IMR-90 (cell line): ENCODE measurements at places on chromosomes 11 and 22. TPM values are rescaled to one million over a fixed set of nuclear protein-coding genes. Genes with fewer than 3 reads are reported as not detected.
A peak's percentile ranks its signal among the peaks of the same experiment; 100 is the strongest.

Gene SHISA8
- not detected in 2 replicates for total RNA-seq

DNA sequence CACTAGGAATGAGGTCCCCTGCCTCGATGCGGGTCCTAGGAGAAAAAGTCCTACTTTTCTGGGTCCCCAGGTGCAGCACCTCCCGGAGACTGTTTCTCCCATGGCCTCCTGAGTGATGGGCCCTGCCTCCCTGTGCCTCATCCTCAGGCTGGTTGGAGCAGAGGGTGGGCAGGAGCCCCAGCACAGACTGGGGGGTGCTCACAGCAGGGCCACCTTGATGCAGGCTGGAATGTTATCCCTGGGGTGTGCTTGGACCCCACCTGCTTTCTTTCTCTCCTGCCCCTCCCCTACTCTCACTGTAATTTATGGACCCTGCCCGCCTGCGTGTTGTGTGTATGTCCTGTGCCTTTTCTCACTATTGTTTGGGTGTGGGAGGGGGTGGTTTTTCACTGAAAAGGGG is 8.1 kb downstream of the SHISA8 start:
- no peak for DNase-seq

GRCh38 chr11:69493931-69494821 is 12.7 kb downstream of the LINC01488 start:
- DNase-seq: no peak

GRCh38 chr22:32823024-32823730 is 21.7 kb downstream of the TIMP3 start:
- peak; percentile 44 for DNase-seq

GRCh38 chr11:106920899-106921509 is 97.3 kb downstream of the GUCY1A2 start:
- DNase-seq: no peak

DNA sequence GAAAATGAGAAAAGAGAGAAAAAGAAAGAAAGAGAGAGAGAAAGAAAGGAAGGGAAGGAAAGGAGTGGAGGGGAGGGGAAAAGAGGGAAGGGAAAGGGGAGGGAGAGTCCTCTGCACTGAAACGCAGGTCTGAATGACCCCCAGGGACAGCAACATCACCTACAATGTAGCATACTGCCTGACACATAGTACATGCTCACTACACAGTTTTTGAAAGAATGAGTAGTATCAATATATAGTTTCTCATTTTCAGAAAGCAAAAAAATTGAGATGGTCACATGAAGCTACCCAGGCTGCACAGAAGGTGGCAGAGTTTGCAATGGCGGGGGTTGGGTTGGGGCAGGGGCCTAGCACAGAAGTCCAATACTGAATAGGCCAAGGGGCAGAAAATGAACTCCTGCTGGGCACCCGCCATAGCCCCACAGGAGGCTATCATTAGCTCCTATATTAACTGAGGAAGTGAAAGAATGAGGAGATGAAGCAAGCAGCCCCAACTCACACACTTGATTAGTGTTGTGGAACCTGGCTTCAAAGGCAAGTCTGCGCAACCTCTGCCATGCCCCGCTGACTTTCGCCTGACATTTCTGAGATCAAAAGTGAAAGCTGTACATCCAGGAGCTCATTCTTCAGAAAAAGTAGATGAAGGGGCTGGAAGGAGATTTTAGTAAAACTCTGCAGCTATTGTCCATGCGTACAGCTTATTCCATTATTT is 241.2 kb upstream of the SYN3 start:
- no peak for DNase-seq

Gene PHETA2
- 6.1 and 6.5 TPM in 2 replicates for total RNA-seq

- DNase-seq: no peak
Measured at GRCh38 chr11:46917109-46917761, 1.1 kb downstream of the LRP4 start.

- DNase-seq: no peak
Measured at GRCh38 chr22:49976439-49977175, 16.0 kb downstream of the PIM3 start.

DNA sequence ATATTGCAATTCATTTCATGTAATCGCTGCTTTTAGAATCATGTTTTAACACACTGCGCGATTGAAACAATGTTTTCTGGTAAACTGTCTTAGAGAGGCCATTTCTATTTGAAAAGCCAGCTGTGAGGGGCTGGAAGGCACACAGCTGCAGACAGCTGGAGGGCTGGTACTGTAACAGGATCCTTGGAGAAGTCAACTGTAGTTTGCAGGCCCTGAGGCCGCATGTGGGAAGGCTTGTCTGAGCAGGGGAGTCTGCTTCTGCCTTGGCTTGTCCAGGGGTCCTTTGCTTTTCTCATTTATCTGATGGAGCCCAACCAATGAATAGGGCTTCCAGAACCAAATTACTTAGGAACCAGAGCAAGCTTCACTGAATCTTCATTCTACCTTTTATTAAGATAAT is 313.5 kb downstream of the BLID start:
- DNase-seq: peak; percentile 19

DNA sequence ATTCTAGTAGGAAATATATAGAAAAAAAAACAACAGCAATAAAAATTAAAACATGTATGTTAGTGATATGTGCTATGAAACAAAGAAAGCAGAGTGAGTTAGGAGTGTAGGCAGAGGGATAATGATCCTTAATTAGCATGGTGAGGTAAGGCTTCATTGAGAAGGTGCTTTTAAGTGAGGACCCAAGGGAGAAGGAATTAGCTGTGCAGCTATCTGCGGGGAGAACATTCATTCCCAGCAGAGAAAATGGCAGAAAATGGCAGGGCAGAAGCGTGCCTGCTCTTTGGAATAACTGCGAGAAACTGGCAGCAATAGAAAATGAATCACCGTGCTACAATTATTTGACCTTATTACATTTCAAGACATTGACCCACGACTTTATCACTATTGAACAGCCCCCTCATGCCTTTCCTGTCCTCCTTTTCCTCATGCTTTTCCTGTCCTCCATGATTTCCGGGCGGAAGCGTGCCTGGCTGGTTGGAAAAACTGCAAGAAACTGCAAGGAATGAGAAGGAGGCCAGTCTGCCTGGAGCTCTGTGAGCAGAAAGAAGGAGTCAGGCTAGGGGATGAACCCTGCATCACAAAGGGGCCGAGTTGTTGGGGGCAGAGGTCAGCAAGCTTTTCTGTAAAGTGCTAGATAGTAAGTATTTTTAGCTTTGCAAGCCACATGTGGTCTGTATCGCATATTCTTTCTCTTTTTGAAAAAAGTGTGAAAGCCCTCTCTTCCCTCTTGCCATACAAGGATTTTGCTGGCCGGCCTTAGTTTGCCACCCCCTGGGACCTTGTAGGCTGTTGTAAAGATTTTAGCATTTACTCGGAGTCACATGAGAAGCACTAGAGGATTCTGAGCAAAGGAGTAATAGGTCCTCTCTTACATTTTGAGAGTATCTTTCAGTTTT is 37.1 kb upstream of the SWAP70 start:
- DNase-seq: no peak

- DNase-seq: no peak
Measured at GRCh38 chr11:15826826-15827225, 529.5 kb downstream of the SOX6 start.

- DNase-seq: peak; percentile 53
Measured at GRCh38 chr22:42661985-42662831, 13.0 kb upstream of the CYB5R3 start.

DNA sequence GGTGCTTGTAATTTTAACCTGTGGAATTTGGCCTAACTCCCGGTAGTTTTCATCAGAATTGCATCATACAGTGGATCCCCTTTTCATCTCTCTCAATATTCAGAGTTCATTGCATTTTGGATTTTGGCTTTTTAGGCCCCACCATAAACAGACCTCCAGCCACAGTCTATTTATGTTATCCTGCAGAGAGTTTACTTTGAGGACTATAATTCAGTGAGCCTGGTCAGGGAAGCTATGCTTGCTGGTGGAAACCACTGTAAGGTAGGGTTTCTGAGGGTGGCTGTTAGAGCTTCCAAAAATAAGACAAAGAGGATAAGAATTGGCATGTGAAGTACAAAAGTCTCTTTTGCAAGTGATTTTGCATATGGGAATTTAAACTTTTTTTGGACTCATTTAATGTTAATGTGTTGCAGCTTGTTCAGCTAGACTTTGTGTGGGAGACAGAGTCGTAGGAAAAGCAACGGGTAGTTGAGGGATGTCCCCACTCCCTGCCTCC is 34.8 kb upstream of the DDI1 start:
- DNase-seq: peak; percentile 86

- DNase-seq: no peak
Measured at GRCh38 chr11:6229911-6230310, 4.5 kb downstream of the FHIP1B start.

DNA sequence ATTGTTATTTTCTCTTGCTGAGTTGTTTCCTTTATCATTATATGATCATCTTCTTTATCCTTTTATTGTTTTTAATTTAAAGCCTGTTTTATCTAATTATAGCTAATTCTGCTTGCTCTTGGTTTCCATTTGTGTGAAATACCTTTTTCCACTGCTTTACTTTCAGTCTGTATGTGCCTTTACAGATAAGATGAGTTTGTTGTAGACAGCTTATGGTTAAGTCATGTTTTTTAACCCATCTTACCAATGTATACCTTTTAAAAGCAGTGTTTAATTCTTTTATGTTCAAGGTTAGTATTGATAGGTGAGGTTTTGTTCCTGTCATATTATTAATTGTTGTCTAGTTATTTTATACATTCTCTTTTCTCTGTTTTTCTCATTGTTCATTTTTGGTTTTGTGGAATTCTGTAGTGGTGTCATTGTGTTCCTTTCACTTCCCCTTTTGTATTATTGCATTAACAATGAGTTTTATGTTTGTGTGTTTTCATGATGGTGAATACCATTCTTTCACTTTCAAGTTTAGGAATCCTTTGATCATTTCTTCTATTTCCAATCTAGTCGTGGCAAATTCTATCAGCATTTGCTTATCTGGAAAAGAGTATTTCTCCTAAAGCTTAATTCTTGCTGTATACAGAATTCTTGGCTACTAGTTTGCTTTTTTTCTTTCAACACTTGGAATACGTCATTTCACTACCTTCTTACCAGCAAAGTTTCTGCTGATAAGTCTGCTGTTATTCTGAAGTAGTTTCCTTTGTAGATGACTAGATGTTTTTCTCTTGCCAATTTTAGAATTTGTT is 21.8 kb downstream of the OR5AN1 start:
- DNase-seq: no peak

- DNase-seq: peak; percentile 88
Measured at GRCh38 chr11:74055938-74056337, 47.1 kb upstream of the UCP3 start.

GRCh38 chr22:31871480-31871879 is 72.9 kb upstream of the YWHAH start:
- DNase-seq: no peak

- no peak for DNase-seq
Measured at GRCh38 chr11:22786475-22786874, 43.1 kb downstream of the SVIP start.

- DNase-seq: peak; percentile 86
Measured at GRCh38 chr11:125517116-125517770, 21.2 kb upstream of the FEZ1 start.

DNA sequence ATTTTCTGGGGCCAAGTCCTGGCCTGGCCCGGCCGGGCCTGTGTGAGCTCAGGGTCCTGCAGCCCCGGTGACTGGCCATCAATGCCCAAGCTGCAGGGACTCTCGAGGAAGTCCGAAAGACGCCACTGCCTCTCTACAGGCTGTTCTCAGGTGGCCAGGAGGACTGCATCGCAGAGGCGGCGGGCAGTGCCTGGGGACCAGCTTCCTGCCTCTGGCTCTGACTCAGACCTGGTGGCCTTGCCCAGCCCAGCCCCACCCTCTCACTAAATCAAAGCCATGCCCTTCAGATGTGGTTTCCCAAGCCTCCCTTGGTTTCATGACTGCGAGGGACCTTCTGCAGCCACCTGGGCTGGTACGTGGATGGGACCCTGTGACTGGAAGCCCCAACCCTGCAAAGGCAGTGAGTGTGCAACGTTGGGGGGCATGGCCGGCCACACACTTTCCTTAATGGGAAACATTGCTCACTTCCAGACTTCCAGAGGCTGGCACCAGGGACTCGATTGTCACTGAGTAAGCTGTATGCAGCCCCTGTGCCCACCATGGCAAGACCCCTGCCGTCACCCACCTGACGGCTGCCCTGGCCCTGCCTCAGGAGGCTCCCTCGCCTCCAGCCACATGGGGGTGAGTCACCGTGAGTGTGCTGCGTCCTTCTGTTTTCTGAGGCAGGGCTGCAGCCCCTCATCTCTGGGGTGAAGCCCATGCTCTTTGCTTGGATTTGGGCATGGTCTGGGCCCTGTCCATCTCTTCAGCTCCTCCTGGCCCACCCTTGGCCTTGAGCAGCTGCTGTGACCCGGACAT is 6.0 kb upstream of the FGF3 start:
- DNase-seq: no peak

GRCh38 chr11:111561306-111561705 is 20.8 kb downstream of the LAYN start:
- DNase-seq: no peak

- DNase-seq: peak; percentile 29
Measured at GRCh38 chr11:108685419-108686130, 20.7 kb downstream of the DDX10 start.

Gene ANGPTL5
- total RNA-seq: not detected in 2 replicates

- DNase-seq: no peak
Measured at GRCh38 chr11:117839936-117840813, 15.6 kb upstream of the FXYD2 start.

- DNase-seq: no peak
Measured at GRCh38 chr11:46900091-46900746, 18.1 kb downstream of the LRP4 start.

Gene BIRC2
- 112 and 204 TPM in 2 replicates for total RNA-seq

Gene FREY1
- total RNA-seq: 0.83 TPM in 1 of 2 replicates, not detected in the other

DNA sequence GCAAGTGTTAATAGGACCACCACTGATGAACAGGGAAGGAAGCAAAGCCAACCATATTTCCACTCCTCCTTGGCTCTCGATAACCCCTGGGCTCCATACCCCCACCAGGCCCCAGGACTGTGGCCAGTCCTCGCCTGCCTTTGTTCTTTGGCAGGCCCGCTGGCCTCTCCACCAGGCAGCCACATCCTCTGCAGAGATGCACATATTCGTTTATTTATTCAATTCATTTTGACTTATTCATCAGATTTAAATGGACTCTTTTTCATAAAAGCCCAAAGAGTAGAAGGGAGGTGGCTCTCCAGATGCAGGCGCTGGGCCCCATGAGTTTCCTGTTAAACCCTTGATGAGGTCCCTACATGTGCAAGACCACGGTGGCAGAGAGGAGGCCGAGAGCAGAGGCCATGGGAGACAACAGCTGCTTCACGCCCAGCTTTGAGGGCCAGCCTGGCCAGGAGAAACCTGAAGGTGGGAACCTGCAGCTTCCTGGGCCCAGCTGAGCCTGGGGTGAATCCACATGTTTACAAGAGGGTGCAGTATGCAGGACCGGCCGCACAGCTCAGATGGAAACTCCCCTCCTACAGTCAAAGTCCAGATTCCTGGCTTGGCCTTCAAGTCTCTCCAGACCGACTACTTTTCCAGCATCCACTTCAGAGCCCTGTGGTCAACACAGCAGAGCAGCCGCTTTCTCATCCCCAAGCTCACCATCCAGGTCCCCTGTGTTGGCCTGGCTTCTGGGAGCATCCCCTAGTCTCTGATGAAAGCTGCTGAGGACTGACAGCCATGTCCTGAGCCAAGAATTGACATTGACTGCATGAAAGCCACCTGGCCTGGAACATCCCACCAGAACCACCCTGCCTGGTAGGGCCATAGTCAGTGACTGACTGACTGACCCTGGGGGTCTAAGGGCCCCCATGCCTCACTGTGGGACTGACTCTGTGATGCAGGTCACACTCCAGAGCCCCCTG is 39.7 kb upstream of the CCND1 start:
- DNase-seq: peak; percentile 15

Gene CELSR1
- 0.36 and 0.56 TPM in 2 replicates for total RNA-seq
